ENCODE measurements at places on chromosomes 3 and 15.

- DNase-seq, result no peak
Measured at GRCh38 chr3:901953-902778, 190.7 kb upstream of the CNTN6 start.

DNA sequence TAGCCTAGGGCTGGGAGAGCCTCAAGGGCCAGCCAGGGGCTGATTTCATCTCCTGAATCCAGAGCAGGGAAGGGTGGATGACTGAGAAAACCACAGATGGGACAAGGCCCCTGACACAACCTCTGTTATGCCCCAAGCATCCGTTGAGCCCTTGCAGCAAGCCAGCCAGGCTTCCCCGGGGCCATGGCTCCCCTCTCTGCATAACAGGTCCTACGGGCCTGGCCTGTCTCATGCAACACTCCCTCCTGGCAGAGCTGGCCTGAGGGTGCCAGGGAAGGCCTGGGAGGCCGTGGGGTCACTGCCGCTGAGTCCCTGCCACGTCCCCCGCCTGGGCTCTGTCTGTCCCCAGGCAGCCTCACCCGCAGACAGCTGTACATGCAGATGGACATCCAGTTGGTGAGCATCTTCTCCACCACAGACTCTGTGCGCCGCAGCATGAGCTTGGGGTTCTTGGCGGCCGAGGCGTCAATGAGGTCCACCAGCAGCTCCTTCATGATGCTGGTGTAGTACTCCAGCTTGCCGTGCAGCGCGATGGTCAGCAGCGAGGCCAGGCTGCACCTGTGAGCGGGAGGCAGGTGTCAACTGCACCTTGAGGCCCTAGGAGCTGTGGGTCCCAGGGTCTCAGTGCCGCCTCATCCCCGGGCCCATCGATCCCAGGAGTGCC, 22.1 kb downstream of the H1-8 start:
- no peak for DNase-seq

DNA sequence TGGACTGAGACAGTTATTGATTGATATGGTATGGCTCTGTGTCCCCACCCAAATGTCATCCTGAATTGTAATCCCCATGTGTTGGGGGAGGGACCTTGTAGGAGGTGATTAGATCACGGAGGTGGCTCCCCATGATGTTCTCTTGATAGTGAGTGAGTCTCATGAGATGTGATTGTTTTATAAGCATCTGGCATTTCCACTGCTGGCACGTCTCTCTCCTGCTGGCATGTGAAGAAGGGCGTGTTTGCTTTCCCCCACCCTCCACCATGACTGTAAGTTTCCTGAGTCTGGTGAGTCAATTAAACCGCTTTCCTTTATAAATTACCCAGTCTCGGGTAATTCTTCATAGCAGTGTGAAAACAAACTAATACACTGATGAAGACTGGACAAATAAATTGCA, 105.6 kb upstream of the MELTF start:
- DNase-seq, result no peak

DNA sequence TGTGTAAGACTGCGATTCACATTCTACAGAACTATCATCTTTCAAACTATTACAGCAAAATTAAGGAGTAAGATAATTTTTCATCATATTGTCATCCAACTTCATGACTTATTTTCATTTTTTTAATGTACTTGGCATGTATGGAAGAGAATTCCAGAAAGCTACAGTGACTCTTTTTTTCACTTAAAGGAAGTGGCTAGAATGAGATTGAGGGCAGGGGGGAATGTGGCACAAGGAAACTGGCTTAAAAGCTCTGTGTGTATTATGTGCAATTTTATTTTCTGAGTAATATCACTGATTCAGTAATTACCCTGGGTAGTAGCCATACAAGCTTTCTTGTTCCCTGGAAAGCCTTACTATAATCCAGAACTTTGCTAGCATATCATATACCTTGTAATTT, 94.6 kb downstream of the FILIP1L start:
- no peak for DNase-seq

- DNase-seq, result no peak
Measured at GRCh38 chr15:44296625-44297524, 8.4 kb downstream of the GOLM2 start.

DNA sequence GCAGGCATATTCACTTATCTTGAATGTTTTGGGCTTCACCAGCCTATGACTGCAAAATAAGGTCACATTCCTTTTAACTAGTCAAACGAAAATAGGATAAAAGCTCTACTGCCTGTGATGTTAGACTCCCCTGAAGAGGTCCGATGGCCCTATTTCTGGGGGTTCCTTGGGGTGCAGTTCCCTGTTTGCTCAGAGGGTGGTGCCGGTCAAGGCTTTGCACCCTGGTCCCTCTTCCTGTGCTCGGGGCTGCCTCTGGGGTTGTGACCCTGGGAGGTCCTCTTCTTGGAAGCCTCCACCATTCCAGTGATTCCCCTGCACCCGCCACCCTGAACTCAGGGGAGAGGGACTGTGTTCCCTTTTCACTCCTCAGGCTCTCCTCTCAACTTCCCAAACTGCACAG, 86.7 kb upstream of the ANKRD34C start:
- DNase-seq, result no peak

GRCh38 chr3:144128108-144128892, 156.7 kb downstream of the DIPK2A start:
- DNase-seq, result no peak

DNA sequence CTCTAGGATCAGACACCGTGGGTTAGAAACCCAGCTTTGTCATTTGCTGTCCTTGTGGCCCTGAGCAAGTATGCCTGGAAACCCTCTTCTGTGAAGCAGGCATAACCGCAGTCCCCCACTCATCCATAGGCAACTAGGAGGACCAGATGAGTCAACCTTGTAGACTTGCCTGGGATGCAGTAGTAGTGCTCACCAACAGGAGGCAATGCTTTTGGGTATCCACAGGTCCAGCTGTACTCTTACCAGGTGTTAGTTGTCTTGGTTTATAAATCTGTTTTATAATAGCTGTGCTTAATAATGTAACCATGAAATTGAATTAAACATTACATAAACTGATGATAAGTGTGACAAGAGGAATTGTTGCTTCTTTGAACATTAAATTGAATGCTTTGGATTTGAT, 389.3 kb downstream of the IL20RB start:
- DNase-seq, result no peak

DNA sequence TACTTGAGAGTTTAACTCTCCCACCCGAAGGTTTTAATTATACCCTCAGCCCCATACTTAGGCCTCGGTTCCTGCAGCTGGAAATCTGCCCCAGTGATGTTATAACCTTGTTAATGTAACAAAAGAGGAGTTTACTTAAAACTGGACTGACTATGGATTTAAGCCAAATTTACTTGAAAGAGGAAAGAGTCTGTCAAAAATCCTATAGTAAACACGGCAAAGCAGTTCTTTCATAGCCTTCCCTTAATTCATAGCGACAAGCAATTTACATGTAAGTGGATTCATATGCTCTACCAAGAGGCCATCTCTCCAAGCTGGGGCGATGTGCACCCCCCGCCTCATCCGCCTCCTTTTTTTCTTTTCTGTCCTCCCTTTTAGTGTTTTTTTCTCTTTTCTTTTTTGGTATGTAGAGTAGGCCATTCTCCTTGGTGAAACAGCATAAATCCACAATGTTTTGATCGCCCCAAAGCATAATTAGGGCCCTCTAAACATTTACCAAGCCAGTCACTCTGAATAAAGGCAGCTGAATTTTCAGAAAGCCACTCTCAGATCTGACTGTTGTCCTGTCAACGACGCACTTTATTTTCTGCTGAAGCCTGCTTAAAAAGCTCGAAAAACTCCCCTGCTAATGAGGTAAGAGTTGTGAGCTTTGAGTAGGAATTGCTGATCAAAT, 373.1 kb upstream of the WNT5A start:
- no peak for DNase-seq

All from activated T-helper 9 cell treated with anti-CD3 and anti-CD28 coated beads, Interleukin-2, amount 50 U/mL, for 16 hours (primary cell).